ACHN (cell line): ENCODE measurements at places on chromosomes 3 and 15.
A peak's percentile ranks its signal among the peaks of the same experiment; 100 is the strongest.

DNA sequence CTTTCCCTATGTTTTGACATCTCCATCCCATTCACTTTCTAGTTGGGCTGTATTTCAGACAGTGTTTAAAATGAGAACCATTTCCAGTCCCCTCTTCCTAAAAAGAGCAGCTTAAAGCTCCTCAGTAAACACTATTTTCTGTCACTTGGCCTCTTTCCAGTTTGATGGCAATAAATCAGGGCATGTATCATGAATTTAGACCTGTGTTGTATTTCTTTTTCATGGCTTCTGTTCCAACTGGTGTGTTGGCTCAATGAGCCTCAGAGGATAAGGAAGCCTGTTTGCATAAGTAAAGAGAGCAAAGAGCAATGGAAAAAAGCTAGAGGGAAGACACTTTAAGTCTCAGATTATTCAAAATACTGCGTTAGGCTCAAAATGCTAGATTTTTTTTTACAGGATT, 7.2 kb downstream of the CCDC80 start:
- no peak for DNase-seq

DNA sequence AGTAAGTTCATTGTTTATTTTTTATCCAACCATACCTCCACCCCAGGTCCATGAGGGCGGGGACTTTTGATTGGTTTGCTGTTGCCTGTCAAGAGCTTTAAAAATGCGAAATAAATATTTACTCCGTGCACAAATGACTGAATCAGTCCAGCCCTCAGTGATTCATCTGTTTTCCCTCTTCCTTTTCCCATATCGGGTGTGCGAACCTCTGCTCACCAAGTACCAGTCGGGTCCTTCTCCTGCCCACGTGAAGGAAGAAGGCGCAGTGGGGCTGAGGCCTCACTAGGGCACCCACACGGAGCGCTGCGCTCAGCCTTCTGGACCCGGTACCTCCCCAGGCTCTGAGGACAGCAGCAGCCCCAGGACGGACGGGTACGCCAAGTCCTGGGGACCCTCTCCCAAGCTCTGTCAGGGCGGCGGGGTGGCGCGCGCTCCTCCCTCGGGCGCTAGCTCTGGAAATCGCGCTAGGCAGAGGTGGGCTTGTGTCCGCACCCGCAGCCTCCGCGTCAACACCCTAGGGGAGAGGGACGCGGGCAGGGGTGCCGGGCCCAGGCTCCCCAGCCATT, 70.5 kb upstream of the EPHB3 start:
- DNase-seq, result no peak

DNA sequence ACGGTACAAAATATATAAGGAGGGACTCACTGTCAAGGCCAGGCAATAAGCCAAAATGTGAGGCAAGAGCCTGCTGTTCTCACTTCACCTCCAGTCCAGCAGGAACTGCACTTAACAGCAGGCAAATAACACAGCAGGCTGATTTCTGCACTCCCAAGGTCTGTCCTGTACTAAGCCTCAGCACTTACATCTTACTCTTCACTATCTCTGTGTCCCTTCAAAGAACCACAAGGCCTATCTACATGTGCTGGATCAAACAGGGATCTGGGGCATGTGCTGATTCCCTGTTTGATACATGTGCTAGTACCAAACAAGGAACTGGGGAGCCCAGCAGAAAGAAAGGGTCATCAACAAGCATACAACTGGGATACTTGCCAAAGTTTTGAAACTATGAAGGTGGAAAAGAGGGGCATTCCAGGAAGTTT, 22.2 kb downstream of the UACA start:
- no peak for DNase-seq

GRCh38 chr3:64741341-64741740, 53.5 kb upstream of the ADAMTS9 start:
- no peak for DNase-seq

DNA sequence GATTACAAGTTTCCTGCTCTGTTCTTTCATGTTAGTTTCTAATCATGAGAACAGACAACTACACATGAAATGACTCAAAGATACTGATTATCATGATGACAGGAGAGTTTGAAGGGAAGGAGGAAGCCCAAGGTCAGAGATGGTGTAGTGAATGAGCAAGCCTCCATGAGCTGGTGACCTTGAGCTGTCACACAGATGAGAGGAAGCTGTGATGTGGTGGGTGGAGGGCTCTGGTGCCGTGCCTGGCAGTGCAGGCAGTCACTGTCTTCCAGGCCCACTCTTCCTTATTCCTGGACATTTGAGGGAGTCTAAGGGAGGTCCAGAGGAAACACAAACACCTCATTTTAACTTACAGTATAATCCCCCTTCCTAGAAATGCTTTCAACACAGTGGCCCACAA, 133.4 kb upstream of the ROPN1 start:
- DNase-seq, result no peak

DNA sequence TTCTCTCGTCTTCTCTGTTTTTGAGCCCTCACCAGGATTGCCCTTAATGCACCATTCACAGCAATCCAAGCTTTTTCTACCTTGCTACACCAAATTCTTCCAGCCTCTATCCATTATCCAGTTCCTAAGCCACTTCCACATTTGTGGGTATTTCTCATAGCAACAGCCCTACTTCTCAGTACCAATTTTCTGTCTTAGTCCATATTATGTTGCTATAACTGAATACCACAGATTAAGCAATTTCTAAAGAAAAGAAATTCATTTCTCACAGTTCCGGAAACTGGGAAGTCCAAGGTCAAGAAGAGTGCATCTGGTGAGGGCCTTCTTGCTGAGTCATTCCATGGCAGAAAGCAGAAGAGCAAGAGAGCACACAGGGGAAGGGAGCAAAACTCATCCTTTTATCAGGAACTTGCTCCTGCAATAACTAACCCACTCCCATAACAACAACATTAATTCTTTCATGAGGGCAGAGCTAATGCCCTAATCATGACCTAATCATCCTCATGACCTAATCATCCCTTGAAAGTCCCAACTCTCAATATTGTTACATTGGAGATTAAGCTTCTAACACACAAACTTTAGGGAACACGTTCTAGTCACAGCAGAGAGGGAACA, 9.7 kb upstream of the EIF1B start:
- peak; percentile 4 for DNase-seq

GRCh38 chr15:96969732-96970710, 639.5 kb downstream of the NR2F2 start:
- DNase-seq, result no peak

GRCh38 chr3:130934442-130935089, 40.7 kb downstream of the ATP2C1 start:
- DNase-seq, result no peak

DNA sequence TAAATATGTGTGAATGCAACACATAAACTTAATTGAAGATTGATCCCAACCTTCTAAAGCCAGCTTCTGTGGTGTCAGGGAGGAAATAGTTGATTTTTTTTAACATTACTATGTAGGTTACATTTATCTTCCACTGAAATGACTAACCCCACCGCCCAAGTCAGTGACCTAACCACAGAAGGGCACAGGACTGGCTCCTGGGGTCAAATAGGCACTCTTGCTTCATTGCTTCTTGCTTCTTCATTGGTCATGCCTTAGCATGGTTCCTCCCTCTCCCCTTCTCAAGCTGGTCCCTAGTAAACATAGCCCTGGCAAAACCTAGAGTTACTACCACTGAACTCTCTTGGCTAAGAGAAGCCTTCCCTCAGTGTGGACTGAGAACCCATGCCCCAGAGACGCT, 12.3 kb downstream of the EIF1B start:
- DNase-seq, result no peak

DNA sequence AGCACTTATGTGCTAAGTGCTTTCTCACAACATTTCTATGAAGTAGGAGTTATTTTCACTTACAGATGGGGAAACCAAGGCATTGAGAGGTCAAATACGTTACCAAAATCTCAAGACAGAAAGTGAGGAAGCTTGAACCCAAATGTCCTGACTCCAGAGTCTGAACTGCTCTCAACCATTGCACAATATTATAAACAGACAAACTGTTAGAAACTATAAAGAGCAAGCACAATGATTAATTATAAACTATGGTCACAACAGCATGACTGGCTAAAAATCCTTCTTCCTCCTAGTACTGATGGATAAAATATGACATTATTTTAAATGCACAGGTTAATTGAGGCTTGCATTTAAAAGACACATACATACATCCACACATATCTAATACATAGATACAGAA, 77.9 kb upstream of the ASB14 start:
- no peak for DNase-seq

- DNase-seq, result peak; percentile 33
Measured at GRCh38 chr3:141575879-141576743, 89.3 kb downstream of the RASA2 start.

GRCh38 chr3:173774294-173774693, 376.8 kb downstream of the NLGN1 start:
- DNase-seq, result no peak

GRCh38 chr3:192220915-192221314, 506.4 kb downstream of the FGF12 start:
- no peak for DNase-seq

GRCh38 chr15:76060118-76060989, 569 bp downstream of the TMEM266 start:
- no peak for DNase-seq

GRCh38 chr3:27317096-27317495, 52.1 kb downstream of the NEK10 start:
- no peak for DNase-seq

DNA sequence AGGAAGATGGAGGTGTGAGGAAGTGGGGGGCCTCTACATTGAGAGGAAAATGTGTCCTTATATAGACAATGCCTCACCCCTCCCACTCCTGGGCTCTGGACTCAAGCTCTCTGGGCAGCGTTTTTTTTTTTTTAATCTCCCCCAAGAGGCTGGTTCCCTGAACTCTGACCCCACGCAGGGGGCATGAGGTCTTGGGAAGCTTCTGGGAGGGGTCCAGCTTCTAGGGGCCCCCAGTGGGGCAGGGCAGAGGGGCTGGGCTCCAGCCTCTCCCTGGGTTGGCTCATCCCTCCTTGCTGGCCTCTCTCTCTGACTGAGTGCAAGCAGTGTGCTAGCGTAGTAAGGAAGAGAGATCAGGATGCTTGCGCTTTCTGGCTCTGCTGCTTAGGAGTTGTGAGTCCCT, 101.4 kb upstream of the HACD2 start:
- DNase-seq, result no peak

- DNase-seq, result no peak
Measured at GRCh38 chr3:188326111-188326510, 172.2 kb downstream of the LPP start.

GRCh38 chr15:39391230-39391629, 189.6 kb upstream of the THBS1 start:
- DNase-seq, result no peak

- no peak for DNase-seq
Measured at GRCh38 chr3:8505621-8506020, 4.0 kb downstream of the LMCD1 start.

GRCh38 chr3:27392950-27393679, 23.9 kb upstream of the NEK10 start:
- DNase-seq, result no peak

GRCh38 chr15:32909431-32909830, 191.6 kb downstream of the GREM1 start:
- DNase-seq, result peak; percentile 42

DNA sequence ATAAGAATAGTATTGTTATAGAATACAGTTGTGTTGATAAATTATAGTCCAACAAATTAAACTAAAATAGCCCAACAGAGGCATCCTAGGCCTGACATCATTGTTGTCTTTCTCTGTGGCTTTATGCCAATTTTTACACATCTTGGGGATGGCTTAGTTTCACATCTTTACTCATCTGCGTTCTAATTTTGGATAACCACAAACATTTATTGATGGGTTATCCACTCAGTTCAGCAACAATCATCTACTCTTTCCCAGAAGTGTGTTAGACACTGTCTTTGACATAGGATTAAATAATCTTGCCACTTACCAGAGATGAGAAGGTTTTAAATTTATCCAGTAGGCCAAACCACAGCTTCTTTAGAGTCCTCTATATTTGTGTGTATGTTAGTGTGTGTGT, 120.8 kb upstream of the PHLDB2 start:
- DNase-seq, result no peak

GRCh38 chr3:56144805-56145204, 323.5 kb downstream of the ERC2 start:
- DNase-seq, result no peak

DNA sequence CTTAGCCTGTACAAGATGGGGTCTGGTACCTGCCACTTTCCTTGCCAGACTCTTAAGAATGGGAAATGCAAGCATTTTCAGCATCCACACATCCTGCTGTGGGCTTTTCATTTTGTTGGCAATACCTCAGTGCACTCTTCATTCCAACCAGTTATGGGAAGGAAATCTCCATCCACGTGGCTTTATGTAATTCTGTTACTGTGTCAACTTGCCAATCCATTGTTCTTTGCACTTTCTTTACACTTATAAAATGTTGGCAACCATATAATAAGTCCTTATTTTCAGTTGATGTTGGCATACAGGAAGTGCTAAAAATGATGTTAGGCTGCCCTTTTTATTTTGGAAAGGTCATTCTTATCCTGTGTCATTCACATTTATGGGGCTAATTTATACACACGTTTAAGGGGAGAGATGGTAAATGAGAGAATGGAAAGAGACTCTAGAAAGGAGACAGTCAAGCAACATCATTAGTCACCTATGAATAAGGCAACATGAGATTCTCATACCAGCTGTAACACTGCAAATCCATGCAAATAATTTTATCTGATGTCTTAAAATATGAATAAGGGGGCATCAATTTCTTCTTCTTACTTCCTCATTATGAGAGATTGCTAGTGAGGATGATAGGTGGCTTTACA, 238.7 kb downstream of the CHST2 start:
- no peak for DNase-seq

- no peak for DNase-seq
Measured at GRCh38 chr15:77010857-77011256, 15.9 kb downstream of the PSTPIP1 start.

- no peak for DNase-seq
Measured at GRCh38 chr3:79012530-79012913, 755.3 kb downstream of the ROBO1 start.

DNA sequence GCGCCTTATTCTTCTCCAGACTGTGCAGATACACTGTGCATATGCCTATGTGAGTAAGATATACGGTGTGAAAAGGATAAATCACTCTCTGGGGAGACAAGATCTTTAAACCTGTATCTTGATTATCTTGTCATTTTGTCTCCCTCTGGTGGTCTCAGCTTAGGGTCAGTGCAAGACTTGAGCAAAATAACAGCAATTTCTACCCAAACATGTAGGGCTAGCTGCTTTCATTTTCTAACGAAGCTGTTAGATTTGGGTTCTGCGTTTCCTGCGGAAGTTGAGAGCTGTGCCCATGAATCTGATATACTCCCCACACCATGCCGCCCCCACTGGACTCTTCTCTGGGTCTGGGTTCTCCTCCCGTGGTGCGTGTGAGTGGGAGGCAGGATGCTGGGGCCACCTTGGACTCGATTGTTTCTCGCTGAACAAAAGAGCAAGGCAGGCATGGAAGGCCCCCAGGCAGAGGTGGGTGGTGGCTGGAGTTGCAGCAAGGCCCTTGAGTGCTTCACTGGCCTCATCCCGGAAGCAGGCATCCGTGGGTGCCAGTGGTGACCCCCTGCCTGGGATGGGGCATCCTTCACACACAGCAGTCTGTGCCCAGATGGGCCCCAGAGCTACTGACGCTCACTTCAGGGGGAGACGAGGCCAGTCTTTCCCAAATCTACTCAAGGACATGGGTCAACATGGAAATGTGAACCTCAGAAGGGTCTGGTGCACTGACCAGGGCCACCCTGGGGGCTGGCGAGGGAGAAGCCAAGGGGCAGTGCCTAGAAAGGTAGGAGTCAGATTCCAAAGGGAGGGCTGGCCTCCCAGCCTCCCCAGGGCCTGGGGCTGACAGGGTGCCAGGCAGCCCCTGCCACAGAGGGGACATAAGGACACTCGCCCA, 179.6 kb downstream of the NSMCE3 start:
- no peak for DNase-seq
